ENCODE measurements at places on chromosomes 7 and 10.

- H3K4me1 ChIP-seq, result no peaks in the 10 kb centered on the region
- H3K27ac ChIP-seq, result no peak overlapping the region
- H3K27me3 ChIP-seq, result no peaks in the 10 kb centered on the region
- DNase-seq, result no peak
- no peak overlapping the region for H3K4me3 ChIP-seq
Observed at GRCh38 chr10:42615419-42615818, 23.0 kb downstream of the ZNF33B start.

DNA sequence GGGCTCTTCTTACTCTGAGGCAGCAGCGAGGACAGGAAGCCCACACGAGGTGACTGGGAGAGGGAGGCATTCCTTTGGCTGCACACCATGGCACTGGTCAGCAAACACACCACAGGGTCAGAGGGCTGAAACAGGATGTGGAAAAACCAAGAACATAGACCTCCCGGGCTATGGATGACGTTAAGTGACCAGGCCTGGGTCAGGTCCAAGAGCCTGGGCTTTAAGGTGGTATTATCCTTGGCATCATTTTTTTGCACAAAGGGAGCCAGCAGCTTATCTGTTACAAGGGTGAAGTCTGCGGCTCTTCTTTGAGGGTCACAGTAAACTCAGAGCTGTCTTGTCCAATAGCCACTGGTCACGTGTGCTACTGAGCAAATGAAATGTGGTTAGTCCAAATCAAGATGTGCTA is 7.0 kb downstream of the WDR91 start:
- no peak for DNase-seq
- no peak overlapping the region for H3K27ac ChIP-seq
- H3K27me3 ChIP-seq, result no peaks in the 10 kb centered on the region
- H3K36me3 ChIP-seq, result no peaks in the 10 kb centered on the region
- peaks cover 10% of the 10 kb centered on the region for H3K4me1 ChIP-seq
- H3K4me3 ChIP-seq, result no peak overlapping the region

- DNase-seq, result no peak
- H3K27ac ChIP-seq, result no peak overlapping the region
- H3K27me3 ChIP-seq, result no peaks in the 10 kb centered on the region
- no peak overlapping the region for H3K4me3 ChIP-seq
- H3K36me3 ChIP-seq, result no peaks in the 10 kb centered on the region
- H3K4me1 ChIP-seq, result no peaks in the 10 kb centered on the region
Observed at GRCh38 chr10:91820144-91820543, 21.9 kb downstream of the TNKS2 start.

DNA sequence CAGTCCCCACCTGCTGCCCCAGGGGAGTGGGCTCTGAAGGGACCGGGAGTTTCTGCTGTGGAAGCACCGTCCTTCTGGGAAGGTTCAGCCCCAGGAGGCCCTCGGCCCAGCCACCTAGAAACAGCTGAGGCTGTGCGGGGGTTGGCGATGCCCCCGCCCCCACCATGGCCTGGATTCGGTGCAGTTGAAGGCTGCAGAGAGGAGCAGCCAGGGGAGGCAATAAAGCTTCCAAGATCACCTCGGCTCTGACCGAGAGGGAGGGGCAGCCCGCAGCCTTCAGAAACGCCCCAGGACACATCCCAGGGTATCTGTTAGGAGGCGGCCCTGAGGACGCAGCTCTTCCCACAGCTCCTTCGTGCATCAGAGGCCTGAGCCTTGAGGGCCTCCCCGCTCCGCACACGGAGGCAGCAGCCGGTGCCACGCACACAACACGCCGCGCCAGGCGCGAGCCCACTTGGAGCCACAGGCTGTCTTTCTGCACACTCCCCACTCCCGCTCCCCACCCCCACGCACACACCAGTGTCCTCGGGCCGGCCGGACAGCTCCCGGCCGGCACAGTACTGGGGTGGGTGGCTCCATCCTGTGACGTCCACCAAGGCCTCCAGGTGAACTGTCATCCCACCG is 1.6 kb downstream of the KNDC1 start:
- H3K27ac ChIP-seq, result no peak overlapping the region
- H3K4me3 ChIP-seq, result no peak overlapping the region
- peaks cover 3% of the 10 kb centered on the region for H3K4me1 ChIP-seq
- H3K36me3 ChIP-seq, result peaks cover 4% of the 10 kb centered on the region
- DNase-seq, result peak; percentile 34

- H3K4me3 ChIP-seq, result no peak overlapping the region
- H3K4me1 ChIP-seq, result peaks cover 8% of the 10 kb centered on the region
- H3K27ac ChIP-seq, result no peak overlapping the region
- DNase-seq, result peak; percentile 46
Observed at GRCh38 chr10:89217057-89217990, 10.2 kb upstream of the CH25H start.

GRCh38 chr10:99457813-99458212 is 27.4 kb upstream of the GOT1 start:
- H3K27me3 ChIP-seq, result peaks cover 8% of the 10 kb centered on the region
- H3K4me1 ChIP-seq, result no peaks in the 10 kb centered on the region
- H3K4me3 ChIP-seq, result no peak overlapping the region
- no peak for DNase-seq

GRCh38 chr7:155483868-155484325 is 26.0 kb downstream of the EN2 start:
- H3K36me3 ChIP-seq, result peaks cover 3% of the 10 kb centered on the region
- H3K4me1 ChIP-seq, result peaks cover 9% of the 10 kb centered on the region
- no peak overlapping the region for H3K4me3 ChIP-seq
- DNase-seq, result no peak

- peak overlapping the region; percentile 92 for H3K27ac ChIP-seq
- peak; percentile 44 for DNase-seq
- peaks cover 11% of the 10 kb centered on the region for H3K27me3 ChIP-seq
- H3K4me3 ChIP-seq, result peak overlapping the region; percentile 91
- H3K36me3 ChIP-seq, result no peaks in the 10 kb centered on the region
Observed at GRCh38 chr7:39085590-39086049, 107.9 kb downstream of the POU6F2 start.

GRCh38 chr7:81811956-81812865 is 42.4 kb upstream of the HGF start:
- H3K27me3 ChIP-seq, result no peaks in the 10 kb centered on the region
- DNase-seq, result no peak
- H3K27ac ChIP-seq, result no peak overlapping the region
- H3K4me3 ChIP-seq, result no peak overlapping the region

DNA sequence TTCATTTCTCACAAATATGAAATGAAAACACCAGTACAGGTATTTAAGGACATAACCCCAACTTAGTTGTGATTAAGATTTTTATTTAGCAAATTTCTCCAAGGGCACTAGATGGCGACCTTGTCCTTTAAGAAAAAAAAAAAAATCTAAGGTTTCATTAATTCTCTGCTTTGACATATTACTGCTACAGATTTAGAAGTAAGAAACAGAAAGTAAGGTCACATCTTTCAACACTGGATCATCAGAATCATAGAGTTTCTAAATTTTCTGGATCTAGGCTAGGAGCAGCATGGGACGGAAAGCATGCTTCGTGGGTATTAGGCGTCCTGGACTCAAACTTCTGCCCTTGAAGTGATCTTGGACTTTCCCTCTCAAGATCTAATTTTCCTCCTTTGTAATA is 85.5 kb upstream of the PRKG1 start:
- H3K4me1 ChIP-seq, result peaks cover 13% of the 10 kb centered on the region
- H3K36me3 ChIP-seq, result no peaks in the 10 kb centered on the region
- no peak overlapping the region for H3K27ac ChIP-seq
- no peak for DNase-seq
- no peak overlapping the region for H3K4me3 ChIP-seq

DNA sequence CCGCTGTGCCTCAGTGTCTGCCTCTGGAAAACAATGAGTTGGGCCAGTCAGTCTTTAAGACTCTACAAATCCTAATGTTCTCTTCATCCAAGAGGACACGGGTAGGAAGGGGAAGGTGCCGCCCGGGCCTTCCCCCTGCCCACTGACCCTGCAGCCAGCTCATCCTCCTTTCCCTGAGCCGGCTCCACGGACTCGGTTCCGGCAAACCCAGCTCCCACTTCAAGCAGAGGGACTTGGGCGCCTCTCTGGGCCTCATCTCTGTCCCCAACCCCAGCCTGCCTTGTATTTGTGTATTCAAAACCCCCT is 95.6 kb downstream of the C10orf105 start:
- peaks cover 8% of the 10 kb centered on the region for H3K27me3 ChIP-seq
- H3K4me3 ChIP-seq, result no peak overlapping the region
- no peaks in the 10 kb centered on the region for H3K36me3 ChIP-seq
- peaks cover 11% of the 10 kb centered on the region for H3K4me1 ChIP-seq
- H3K27ac ChIP-seq, result no peak overlapping the region

GRCh38 chr7:14891289-14891688 is 11.3 kb downstream of the DGKB start:
- H3K4me1 ChIP-seq, result peaks cover 3% of the 10 kb centered on the region
- H3K36me3 ChIP-seq, result no peaks in the 10 kb centered on the region
- H3K27ac ChIP-seq, result no peak overlapping the region
- no peaks in the 10 kb centered on the region for H3K27me3 ChIP-seq
- DNase-seq, result no peak

DNA sequence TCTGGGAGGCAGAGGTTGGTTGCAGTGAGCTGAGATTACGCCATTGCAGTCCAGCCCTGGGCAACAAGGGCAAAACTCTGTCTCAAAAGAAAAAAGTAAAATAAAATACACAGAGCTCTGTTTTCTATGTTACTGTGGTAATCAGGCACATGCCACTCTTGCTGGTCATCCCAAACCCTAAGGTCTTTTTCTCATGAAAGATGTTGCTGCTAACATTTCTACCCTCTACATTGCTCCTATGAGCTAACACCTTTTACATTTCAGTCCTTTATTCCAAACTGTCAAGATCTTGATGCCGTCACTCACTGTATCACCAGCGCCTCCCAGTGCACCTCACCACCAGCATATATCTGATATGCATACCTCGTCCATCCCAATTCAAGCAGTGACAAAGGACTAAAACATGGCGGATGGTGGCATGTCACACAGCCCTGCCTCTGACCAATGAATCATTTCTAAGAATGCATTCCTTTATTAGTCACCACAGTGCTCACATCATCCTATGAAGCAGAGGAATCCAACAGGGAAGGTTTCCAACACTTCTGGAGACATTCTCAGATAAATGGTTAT is 4.3 kb downstream of the DAGLB start:
- H3K27ac ChIP-seq, result peak overlapping the region; percentile 5
- H3K27me3 ChIP-seq, result no peaks in the 10 kb centered on the region
- no peak for DNase-seq
- H3K4me1 ChIP-seq, result peaks cover 10% of the 10 kb centered on the region

DNA sequence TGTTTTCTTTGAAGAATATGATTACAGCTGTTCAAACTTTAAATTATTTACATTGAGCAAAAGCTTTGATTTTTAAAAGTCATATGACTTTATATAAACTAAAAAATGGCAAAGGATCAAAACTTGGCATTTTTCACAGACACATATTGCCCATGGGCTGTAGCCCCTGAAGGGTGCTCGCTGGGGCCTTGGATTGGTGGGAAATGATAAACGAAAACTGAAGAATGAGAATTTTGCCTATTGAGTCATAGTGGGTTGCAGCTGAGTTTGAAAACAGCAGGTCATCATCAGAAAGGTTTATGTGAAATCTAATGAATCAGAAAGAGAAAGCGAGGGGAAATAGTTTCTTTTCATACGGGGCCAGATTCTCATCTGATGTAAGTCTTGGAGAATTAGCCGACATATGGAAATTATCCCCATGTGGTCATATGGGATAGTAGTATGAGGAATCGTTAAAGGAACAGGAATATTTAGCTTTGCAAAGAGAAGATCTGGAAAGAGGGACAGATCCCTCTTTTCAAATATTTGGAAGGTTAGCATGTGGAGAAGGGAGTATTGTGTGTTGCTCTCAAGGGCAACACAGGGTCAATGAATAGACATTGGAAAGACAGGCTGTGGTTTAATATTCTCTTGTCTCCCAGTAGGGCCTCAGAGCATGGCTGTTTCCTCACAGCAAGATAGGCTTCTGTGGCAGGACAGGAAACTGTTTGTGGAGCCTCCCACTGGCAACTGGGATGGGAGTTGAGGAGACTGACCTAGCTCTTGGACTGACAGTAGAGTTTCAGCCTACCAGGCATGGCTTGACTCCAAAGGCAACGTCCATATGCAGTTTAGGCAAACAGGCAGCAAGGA is 119.0 kb downstream of the FZD1 start:
- peaks cover 2% of the 10 kb centered on the region for H3K27me3 ChIP-seq
- H3K4me3 ChIP-seq, result no peak overlapping the region
- no peak for DNase-seq
- peaks cover 5% of the 10 kb centered on the region for H3K36me3 ChIP-seq

DNA sequence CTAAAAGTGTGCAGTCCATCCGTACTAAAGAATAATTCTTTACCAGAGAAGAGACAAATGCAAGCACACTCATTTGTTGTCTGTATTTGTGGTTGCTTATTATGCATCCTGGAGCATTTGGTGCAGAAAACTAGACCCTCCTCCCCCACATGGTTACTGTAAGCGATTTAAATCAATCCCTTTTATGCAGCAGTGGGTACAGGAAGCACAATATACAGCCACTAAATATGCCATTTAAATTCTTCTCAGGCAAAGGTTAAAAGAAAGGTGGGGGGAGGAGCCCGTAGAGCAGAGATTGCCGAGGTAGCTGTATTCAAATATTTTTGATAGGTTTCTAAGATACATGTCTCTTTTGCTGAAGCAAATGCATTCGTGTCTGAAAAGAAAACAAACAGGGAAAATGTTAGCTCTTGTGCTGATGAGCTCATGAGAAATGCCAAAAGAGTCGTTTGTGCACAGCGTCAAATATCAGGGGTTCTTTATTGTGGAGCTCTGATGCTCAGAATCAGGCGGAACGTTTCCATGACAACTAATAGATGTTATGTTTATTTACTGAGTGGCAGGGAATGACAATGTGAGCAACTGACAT is 131.3 kb upstream of the NPVF start:
- H3K27me3 ChIP-seq, result no peaks in the 10 kb centered on the region
- H3K36me3 ChIP-seq, result no peaks in the 10 kb centered on the region
- DNase-seq, result no peak
- peak overlapping the region; percentile 3 for H3K4me3 ChIP-seq

GRCh38 chr10:119466655-119467054 is 75.9 kb downstream of the RGS10 start:
- H3K27ac ChIP-seq, result no peak overlapping the region
- H3K36me3 ChIP-seq, result peaks cover 16% of the 10 kb centered on the region
- no peaks in the 10 kb centered on the region for H3K4me1 ChIP-seq
- DNase-seq, result no peak

- peaks cover 1% of the 10 kb centered on the region for H3K27me3 ChIP-seq
- no peaks in the 10 kb centered on the region for H3K4me1 ChIP-seq
- no peaks in the 10 kb centered on the region for H3K36me3 ChIP-seq
Observed at GRCh38 chr10:131198401-131198800, 113.1 kb downstream of the TCERG1L start.

- peak overlapping the region; percentile 95 for H3K27ac ChIP-seq
- no peak for DNase-seq
- no peak overlapping the region for H3K4me3 ChIP-seq
- peaks cover 11% of the 10 kb centered on the region for H3K4me1 ChIP-seq
- peaks cover 13% of the 10 kb centered on the region for H3K27me3 ChIP-seq
Observed at GRCh38 chr7:98826387-98826786, 43.4 kb downstream of the TMEM130 start.

GRCh38 chr10:1396297-1396635 is 340.1 kb downstream of the WDR37 start:
- H3K27ac ChIP-seq, result no peak overlapping the region

- no peaks in the 10 kb centered on the region for H3K36me3 ChIP-seq
- H3K4me1 ChIP-seq, result peaks cover 4% of the 10 kb centered on the region
- no peak overlapping the region for H3K27ac ChIP-seq
- no peaks in the 10 kb centered on the region for H3K27me3 ChIP-seq
- DNase-seq, result no peak
- no peak overlapping the region for H3K4me3 ChIP-seq
Observed at GRCh38 chr7:93202594-93203250, 23.5 kb downstream of the HEPACAM2 start.

GRCh38 chr7:107394276-107394675 is 75.6 kb upstream of the GPR22 start:
- H3K4me3 ChIP-seq, result no peak overlapping the region
- peaks cover 2% of the 10 kb centered on the region for H3K27me3 ChIP-seq
- H3K36me3 ChIP-seq, result no peaks in the 10 kb centered on the region
- no peak for DNase-seq

Measured in glutamatergic neuron (in vitro differentiated cells).